NCI-H460 (cell line): ENCODE measurements at places on chromosomes 3 and 15.

DNA sequence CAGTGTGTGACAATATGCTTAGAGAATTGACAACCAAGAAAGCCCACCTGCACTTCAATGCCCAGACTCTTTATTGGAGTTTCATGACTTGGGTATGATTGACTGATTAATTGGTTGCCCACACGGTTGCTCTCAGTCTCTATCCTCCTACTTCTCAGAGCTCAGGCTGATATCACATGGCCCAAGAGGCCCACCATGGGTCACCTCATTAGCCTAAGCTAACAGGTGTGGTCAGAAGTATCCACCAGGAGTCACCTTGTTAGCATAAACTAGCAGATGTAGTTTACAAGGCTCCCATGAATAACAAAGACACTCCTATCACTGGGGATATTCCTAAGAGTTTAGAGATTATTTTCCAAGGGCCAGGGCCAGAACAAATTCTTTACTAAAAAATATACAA, 120.2 kb upstream of the MBNL1 start:
- DNase-seq: no peak

DNA sequence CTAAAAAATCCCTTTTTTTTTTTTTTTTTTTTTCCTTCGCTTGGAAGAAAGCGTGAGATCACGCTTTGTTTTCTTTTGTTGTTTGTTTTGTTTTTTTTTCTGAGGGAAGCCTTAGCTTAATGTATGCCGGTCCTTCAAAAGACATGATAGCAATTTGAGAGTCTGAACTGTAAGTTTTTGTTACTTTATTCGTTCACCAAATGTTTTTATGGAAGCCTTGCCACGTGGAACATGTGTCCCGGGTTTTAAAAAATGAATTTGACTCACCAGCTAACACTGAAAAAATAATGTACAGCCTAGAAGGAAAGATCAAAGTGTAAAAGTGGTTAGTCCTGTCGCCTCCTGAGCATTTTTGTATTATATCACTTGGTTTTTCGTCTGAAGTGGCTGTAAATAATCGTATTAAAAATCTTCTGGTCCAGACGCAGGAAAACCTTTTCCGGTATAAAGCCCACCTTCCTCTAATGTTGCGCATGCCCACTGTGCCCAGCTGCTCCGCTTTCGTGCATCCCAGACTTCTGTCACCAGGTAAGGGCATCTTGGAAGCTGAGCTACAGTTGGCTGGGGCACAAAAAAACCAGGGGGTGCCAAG, 795 bp upstream of the MYNN start:
- DNase-seq: peak; percentile 57

DNA sequence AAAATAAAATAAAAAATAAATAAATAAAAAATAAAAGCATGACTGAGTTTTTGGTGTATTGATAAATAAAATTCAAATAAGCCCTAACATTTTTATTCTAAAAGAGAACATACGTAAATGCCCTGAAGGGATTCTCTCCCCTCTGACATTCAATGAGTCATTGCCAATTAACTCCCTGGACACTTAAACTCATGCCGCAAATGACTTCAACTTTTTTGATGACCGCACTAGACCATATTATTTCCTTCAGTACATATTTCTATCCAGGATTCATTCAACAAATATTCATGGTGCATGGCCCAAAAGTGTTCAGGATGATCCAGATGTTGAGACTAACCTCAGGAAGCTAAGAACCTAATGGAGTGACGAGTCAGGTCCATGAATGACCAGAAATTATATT, 195.9 kb upstream of the LRRN1 start:
- DNase-seq: no peak

- no peak for DNase-seq
Measured at GRCh38 chr3:184335291-184335660, 2.1 kb upstream of the FAM131A start.

DNA sequence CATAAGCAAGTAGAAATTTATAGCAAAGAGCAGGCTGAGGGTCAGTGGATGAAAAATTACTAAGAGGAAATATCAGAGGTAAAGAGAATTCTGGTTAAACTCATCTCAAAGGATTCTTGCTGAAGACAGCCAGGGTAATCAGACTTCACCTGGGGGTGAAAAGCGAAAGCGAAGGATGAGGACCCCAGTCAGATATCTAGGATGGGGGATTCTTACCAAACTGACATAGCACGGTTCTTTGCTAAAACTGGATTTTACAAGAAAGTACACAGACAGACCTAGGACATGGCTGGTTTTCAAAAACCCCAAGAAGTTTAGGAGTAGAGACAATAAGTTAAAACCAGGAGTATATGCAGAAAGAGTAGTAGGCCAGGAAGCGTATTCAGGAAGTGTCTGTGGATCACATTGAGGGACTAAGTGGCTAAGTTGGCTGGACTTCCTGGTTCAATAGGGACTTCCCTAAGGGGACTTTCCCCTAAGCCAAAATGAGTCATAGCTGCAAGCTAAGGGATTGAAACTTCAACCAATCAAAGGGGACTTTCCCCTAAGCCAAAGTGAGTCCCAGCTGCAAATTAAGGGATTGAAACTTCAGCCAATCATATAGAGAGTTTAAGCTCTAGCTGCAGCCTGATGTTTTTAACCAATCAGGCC, 2.4 kb upstream of the CFAP91 start:
- no peak for DNase-seq

GRCh38 chr3:10744098-10744465, 71.9 kb upstream of the SLC6A11 start:
- DNase-seq: peak; percentile 2

DNA sequence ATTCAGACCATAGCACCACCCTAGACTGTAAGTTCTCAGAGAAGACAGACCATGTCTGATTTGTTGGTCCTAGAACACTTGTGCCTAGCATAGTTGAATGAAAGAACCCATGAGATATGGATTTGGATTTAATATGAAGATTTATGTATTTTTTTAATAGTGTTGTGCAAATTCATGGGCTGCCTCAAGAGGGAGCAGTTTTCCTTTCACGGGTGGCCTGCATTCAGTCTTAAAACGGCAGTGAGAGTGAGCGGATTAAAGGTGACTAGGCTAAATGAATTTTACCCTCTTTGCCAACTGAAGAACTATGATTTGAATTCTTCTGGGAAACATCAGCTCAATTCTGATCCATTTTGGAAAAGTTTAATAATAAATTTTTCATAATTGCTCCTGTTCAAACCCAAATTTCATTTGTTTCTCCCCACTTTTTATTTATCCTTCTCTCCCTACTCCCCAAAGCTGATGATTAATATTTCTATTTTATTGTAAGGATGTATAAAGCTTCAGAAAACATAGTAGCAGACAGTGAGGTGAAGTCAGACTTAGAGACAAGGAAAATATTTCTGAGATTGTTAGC, 67.3 kb downstream of the MORC1 start:
- DNase-seq: peak; percentile 16

DNA sequence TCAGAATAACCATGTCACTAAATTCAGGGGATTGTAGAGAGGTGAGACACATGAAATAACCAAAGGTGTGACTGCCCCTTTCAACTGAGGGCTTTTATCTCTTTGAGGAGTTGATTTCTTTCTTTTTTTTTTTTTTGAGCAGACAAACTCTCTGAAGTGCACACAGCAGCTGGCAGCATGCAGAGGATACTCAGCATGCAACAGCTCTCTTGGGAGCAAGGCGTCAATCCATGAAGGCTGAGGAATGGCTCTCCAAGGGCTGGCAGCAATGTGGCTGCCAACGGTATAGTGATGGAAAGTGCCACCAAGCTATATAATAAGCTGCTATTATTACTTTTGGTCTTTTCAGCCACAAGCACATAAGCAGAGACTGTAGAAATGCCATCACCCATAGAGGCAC, 226.7 kb upstream of the FEZF2 start:
- DNase-seq: no peak

- DNase-seq: peak; percentile 14
Measured at GRCh38 chr3:75192146-75192616, 471.9 kb upstream of the FRG2C start.

DNA sequence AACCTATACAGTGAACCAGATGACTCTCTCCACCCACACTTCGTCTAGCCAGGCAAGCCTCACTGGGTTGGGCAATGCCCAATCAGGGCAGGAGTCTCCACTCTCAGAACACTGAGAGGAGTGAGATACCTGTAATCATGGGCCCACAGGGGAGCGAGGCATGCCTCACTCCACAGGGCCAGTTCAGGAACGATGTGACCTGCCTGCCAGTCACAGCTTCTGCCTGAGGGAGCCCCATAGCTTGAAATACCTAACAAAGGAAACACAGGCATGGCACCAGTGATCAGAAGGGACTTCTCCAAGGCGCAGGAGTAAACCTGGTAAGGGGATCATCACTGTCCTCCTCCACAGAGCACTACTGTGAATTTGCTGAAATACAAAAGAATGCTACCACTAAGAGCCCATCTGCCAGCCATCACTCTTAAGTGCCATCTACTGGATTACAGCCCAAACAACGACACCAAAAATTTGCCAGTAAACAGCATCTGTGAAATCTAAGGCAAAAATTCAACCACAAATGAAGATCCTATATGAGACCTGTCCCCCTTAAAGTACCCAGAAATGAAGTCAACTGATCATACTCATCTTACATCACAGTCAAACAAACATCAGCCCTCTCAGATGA, 689.9 kb upstream of the SEMA6D start:
- DNase-seq: no peak

DNA sequence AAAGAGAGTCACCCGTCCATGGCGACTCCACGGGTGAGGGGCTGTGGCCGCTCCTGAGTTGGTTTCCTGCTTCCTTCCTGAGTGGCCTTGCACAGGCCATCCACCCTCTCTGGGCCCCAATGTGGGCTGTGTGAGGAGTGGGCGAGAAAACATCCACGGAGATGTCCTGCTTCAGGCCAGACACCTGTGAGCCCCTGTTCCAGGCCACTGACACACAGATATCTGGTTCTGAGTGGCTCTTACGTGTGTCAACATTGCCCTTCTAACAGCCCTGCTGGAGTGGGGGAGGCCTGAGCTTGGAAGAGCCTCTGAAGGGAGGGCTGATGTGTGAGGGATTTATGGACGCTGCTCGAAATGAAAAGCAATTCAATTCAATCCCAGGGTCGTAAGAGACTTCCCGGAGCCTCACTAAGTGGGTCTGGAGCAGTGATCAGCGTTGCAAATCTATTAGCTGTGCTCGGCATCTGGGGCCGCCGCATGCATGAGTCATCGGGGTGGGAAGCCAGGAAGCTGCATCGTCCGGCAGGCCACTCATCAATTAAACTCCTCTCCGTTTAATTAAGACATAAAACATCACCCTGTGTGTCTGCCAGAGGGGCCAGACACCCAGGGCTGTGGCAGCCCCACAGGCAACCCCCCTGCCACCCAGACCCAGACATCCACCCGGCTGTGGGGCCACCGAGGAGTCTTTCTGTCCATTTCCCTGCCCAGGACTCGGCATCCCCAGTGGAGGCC, 20.0 kb upstream of the PRR23E start:
- no peak for DNase-seq

DNA sequence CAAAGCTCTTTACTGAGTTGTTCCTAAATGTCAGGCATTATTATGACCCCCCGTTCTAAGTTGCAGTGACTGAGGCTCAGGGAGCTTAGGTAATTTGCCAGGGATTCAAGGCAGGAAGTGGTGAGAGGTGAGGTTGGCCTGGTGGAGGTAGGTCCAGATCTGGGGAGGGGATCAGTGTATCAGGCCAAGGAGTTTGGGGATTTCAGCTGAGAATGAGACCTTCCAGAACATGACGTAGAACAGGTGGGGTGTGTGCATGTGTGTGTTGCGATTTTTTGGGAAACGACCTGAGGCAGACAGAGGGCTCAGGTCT, 41.1 kb upstream of the MRPS22 start:
- no peak for DNase-seq

DNA sequence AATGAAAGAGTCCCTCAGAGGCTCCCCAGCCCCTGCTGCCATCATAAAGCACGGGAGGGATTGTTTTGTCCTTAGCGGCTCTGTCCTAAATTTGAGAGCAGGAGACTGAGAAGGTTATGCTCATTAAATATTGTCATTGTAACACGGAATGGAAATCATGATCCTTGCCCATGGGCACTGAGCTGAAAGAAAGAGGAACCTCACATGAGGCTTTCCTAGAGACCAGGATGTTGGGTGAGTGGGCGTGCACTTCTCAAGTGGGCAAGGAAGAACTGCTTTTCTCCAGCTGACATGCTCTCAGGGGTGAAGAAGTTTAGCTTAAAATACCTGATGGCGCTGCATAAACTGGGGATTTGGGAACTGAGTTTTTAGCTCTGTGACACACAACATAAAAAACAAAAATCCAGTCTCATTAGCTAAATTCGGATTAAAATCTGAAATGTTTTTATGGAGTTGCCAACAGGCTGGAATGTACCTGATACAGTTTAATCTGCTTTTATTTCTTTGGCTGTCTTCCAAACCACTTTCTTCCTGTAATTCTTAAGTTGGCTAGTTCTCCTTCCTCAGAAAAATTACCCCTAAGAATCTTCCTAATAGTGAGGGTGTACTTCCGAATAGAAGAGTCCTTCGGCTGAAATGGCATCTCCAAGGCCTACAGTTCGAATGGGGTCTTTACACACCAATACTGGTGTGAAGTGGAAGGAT, 31.7 kb downstream of the ADPGK start:
- DNase-seq: no peak

DNA sequence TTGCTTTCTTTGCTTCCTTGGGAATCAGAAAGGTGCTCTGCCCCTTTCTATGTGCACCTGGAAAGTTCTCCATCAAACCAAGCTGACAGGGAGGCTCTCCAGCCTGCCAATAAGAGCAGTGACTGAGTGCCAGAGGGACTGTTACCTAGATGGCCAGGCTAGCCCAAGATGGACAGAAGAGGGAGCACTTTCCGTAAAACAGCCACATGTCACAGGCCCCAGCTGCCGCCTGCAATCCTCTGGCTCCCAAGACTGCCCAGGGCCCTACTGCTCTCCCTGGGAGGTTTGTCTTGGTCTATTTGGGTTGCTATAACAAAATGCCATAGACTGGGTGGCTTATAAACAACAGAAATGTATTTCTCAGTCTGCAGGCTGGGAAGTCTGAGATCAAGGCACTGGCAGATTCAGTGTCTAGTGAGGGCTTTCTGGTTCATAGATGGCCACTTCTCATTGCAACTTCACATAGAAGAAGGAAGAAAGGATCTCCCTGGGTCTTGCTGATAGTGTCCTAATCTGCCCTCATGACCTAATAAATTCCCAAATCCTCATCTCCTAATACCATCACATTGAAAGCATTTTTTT, 72.3 kb downstream of the TAMM41 start:
- peak; percentile 41 for DNase-seq
